ENCODE measurements at places on chromosomes 12 and 14.

DNA sequence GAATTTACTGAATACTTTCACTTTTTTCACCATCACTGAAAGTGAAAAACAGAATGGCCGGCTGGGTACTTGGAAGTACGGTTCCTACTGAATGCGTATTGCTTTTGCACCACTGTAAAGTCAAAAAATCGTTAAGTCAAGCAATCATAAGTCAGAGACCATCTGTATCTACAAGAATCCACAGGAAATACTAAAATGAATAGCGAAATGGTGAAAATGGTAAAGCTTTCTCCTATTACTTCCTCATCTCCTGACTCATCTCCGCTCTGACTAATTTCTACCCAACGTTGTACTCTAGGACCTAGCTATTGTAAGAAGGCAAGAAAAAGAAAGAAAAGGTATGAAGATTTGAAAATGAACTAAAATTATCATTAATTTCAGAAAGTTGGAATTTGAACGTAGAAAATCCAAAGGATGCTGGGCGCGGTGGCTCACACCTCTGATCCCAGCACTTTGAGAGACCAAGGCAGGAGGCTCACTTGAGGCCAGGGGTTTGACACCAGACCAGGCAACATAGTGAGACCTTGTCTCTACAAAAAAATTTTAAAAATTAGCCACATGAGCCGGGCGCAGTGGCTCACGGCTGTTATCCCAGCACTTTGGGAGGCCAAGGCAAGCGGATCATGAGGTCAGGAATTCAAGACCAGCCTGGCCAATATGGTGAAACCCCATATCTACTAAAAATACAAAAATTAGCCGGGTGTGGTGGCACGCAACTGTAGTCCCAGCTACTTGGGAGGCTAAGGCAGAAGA lies 5.3 kb upstream of the CDCA4 start:
- DNase-seq: no peak

GRCh38 chr12:132023658-132024057 lies 73.9 kb downstream of the EP400 start:
- no peak for DNase-seq

- no peak for DNase-seq
Observed at GRCh38 chr14:69473260-69473659, 11.3 kb upstream of the PLEKHD1 start.

DNA sequence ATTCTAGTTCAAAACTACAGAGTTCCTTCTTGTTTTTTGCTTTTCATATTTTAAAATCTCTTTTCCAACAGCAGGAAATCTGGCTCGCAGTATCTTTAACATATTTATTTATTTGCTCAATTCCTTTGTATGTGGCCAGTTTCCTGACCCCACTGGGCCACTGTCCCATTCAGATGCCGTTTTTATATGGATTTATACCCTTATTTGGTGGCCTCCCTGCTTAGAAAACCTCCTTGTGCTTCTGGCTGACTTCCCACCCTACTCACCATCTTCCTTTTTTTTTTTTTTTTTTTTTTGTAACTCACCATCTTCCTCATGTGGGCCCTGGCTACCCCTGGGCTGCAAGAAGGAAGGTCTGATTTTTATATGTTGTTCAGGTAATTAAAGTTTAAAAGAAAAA lies 53.9 kb downstream of the TTLL5 start:
- no peak for DNase-seq

GRCh38 chr12:103368167-103368566 lies 127.6 kb downstream of the C12orf42 start:
- DNase-seq: no peak

GRCh38 chr14:33413381-33413780 lies 474.7 kb downstream of the NPAS3 start:
- DNase-seq: no peak

DNA sequence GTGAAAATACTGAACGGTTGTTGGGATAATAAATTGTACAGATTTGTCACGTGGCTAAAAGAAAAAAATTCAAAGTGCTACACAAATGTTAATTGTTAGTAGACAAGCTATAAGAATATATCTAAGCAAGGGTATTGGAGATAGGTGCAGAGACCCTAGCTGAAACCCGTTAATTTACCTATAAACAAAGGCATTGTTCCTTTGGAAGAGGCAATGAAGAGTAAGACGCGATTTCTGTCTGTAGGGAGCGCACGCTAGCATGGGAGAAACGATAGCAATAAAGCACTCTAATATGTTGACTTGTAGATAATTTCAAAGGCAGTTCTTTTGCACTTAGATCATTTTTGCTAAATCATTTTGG lies 565 bp downstream of the CCDC77 start:
- no peak for DNase-seq

DNA sequence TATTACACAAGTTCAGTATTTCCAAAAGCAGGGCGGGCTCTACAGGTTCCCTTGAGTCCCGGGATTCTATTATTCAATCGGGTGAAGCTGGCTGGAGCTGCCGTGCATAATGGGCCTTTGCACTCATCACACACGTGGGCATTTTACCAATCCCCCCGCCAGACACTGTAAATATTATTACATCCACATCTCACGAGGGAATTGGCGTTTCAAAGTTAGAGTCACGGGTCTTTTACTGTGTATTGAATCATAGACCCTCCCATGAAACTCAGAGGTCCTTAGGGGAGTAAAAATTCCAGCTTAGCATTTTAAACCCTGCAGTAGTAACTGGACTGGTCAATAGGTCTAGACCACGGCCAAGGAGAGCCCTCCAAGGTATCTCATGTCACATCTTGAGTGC lies 70.3 kb downstream of the MAP1LC3B2 start:
- DNase-seq: no peak

- no peak for DNase-seq
Observed at GRCh38 chr14:102878970-102879460, 43.4 kb upstream of the AMN start.

GRCh38 chr12:54784115-54784514 lies 70.2 kb upstream of the MUCL1 start:
- DNase-seq: no peak

Measured in stimulated activated CD8-positive, alpha-beta memory T cell treated with anti-CD3 and anti-CD28 coated beads, Interleukin-7, amount 100 ng/mL, for 24 hours (primary cell).